ENCODE measurements at places on chromosomes 5 and 9.

- DNase-seq, result no peak
Measured at GRCh38 chr5:115366223-115366622, 69.8 kb upstream of the CCDC112 start.

- no peak for DNase-seq
Measured at GRCh38 chr9:85871008-85871407, 69.9 kb upstream of the NAA35 start.

DNA sequence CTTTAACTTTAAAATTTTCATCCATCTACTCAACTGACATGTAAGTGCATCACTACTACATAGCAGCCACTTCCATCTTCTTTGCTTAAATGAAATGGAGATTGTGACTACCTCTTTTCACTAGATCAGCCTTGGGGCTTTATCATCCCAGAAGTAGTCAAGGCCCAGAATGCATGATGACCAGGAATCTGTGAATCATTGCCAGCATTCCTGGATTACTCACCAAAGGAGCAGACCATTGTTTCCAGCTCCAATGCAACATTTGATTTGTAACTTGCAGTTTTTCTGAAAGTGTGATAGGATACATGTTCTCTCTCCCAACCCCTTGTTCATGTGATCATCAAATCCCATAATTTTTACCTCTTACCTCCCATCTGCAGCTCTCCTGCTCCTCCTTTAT lies 65.1 kb downstream of the PLPPR1 start:
- no peak for DNase-seq

DNA sequence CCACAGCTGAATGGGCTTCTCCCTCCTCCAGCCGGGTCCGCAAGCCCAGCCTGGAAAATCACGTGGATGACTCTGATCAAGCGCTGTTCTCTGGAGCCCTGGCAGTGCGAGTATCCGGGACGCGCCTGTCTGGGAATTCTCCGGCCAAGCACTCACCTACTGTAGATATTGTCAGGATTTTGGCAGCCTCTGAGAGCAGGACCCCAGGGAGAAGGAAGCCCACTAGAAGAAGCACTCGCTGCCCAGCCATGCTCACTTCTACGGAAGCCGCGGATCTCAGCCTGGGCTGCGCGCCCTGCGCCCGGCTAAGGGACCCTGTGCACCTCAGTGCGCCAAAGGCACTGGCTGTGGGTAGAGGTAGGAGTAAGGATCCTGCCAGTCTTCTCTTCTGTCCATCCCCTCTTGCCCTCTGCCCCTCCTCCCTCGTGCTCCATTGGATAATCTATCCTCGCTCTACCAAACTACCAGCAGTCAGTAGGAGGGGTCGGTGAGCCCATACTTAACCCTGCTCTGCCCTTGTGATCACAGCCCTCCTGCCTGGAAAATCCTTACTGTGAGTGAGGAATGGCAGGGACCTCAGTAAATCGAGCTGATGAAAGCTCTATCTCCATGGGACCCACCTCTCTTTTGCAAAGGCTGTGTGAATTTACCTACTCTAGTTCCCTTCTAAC lies at the start of gene UGT3A2:
Gene UGT3A2 (minus strand): TSS at position 343 of the 671 bp plus-strand sequence. CDS start 93 bp downstream, at position 250.
- DNase-seq, result no peak

- no peak for DNase-seq
Measured at GRCh38 chr9:551986-552929, 289.2 kb upstream of the DMRT1 start.

DNA sequence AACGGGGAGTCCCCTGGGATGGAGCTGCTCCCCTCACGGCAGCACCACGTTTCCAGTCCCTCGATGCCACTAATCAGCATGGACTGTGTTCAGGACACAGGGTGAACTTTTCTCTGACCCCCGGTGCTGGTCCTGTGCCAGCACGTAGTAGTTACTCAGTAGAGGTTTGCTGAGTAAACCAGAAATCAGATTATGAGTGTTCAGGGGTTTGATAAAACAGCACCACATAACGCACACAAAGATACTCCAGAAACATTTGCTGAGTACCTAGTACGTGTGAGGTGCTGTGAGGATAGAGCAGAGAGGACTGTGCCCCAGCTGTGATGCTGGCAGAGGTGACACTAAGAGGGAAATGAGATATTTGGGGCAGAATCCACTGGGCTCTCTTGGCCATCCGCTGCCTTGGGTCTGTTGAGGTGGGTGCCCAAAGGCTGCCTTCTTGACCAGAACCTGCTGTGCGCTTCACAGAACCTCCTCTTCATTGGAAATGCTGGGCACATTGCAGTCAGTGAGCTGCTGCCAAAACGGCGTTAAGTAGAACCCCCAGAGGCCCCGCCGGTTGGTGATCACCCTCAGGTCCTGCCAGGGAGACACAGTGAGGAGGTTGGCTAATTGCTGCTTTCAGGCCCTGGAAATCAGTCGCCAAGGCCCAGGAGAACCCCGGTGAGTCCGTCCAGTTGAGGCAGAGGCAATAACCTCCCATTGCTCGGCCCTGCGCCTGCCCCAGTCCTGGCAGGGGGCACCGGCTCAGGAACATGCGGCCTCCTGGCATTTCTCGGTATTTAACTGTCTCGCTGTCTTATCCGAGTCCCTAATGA lies 49.4 kb downstream of the NEURL1B start:
- peak; percentile 64 for DNase-seq

- no peak for DNase-seq
Measured at GRCh38 chr5:153919161-153919560, 119.5 kb downstream of the FAM114A2 start.

DNA sequence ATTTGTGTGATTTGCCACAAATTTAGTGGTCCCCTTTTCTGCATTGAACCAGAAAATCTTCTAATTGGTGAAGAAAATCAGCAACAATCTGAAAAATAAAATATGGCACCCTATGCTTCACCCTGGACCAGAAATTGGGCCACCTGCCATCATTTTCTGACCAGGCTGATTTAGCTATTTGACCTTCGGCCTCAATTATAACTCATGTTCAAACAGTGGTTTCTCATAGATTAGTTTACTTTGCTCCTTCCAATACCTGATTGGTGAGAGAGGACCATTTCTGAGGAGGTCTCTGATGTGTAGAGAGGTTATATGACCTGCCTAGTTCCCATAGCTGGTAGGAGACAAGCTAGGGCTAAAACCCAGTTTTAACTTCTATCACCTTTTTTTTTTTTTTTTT lies 59.0 kb downstream of the PTTG1 start:
- no peak for DNase-seq

- peak; percentile 92 for DNase-seq
Measured at GRCh38 chr9:5438301-5439162, 807 bp upstream of the PLGRKT start.

- DNase-seq, result no peak
Measured at GRCh38 chr5:157100140-157100679, 8.6 kb downstream of the HAVCR2 start.

- no peak for DNase-seq
Measured at GRCh38 chr9:99322299-99322698, 100.2 kb downstream of the SEC61B start.

GRCh38 chr5:151755383-151755782 lies 3.0 kb downstream of the ATOX1 start:
- peak; percentile 38 for DNase-seq

- DNase-seq, result no peak
Measured at GRCh38 chr5:105581988-105582690, 2019.5 kb upstream of the NUDT12 start.

DNA sequence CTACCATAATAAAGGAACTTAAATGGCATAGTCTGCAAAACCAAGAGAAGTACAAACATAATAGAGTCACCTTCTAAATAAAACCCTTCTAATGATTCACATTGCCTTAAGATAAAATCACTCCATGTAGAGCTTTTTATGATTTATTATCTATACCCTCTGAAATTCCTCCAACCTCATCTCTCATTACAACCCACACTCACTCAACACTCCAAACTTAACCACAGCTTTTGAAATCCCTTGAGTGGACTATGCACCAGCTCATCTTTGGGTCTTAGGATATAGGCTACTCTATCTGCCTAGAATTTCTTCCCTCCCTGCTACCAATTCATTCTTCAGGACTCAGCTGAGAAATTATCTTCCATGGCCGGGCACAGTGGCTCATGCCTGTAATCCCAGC lies 122.5 kb downstream of the CETN3 start:
- DNase-seq, result no peak

- DNase-seq, result no peak
Measured at GRCh38 chr9:21728781-21729180, 73.7 kb upstream of the MTAP start.

GRCh38 chr9:109331353-109331752 lies 10.5 kb upstream of the EPB41L4B start:
- DNase-seq, result no peak

GRCh38 chr9:134063571-134064450 lies 4.0 kb downstream of the BRD3 start:
- no peak for DNase-seq

DNA sequence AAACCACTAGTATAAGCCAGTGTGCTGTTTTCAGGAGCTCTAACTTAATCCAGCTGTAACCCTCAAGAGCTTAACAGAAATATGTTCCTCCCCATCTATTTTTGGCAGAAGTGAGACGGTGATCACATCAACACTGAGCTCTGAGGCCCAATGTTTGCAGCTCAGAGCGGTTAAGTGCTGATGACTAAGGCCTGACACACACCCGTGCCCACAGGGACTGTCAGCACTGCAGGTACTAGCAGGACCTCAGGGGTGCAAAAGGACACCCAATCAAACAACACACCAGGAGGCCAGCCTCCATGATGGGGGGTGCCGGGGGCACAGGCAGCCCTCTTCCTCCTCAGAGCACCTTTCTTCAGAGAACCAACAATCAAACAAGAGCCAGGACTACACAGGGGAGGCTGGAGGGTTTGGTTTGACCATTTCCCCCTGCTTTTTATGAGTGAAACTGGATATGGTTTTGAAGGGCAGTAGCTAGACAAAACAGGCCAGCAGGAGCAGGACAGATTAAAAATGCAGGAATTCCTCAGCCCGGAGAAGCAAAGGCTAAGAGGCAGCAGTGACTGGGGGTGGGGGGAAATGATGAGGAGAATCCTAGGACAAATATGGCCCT lies 61.3 kb downstream of the RAPGEF1 start:
- peak; percentile 94 for DNase-seq

- DNase-seq, result no peak
Measured at GRCh38 chr9:89360465-89360864, 42.2 kb downstream of the SECISBP2 start.

DNA sequence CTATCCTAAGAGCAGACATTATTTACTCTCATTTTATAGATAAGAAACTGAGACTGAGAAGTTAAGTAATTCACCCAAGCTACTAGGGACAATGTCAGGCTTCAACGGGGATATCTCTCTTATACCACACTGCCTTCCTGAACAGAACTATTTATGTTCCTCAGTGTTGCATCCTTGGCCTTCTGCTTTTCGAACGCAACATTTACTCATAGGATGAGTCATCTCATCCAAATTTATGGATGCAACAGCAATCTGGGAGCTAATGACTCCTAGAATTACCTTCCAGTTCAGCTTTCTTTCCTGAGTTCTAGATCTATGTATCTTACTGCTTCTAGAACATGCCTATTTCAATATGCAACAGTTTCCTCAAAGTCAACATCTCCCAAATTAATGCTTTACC lies 103.6 kb upstream of the PAM start:
- DNase-seq, result no peak

GRCh38 chr5:172744123-172745104 lies 26.6 kb downstream of the DUSP1 start:
- DNase-seq, result no peak

DNA sequence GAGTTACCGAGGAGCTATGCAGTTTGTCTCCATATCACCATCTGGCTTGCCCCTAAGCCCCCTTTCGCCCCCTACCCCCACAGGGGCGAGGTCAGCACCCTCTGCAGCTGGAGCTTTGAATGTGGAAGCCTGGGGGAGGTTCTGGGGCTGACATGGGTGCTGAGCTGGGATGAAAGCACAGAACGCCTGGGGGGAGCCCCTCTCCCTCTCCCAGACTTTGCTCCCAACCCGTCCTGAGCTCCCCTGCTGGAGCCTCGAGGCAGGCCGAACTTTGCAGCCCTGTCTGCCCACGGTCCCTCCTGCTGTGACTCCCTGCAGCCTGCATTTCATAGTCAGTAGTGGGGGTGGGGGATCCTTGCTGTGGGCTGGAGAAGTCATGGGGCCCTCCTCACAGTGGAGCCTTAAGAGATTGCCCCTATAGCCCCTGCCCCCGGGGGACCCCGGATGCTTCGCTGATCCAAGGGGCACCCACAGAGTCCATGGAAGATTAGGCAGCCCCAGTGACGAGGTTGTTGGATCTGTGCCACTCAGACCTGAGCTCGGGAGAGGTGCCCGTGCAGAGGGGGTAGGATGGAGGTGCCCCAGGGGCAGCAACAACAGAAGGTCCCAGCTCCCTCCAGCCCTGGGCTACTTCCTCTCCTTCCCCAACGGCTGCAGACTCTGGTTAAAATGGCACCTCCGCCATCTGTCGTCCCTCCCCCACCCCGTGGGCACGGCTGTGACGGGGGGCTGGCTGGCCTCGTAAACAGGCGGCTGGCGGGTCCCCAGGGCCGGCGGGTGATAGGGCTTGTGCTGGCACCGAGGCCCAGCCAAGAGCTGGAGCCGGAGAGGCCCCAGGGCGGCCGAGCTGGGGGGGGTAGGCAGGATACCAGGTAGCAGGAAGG lies 162.0 kb downstream of the C9orf50 start:
- no peak for DNase-seq

GRCh38 chr5:181189363-181189961 lies 15.5 kb downstream of the TRIM7 start:
- DNase-seq, result peak; percentile 62

DNA sequence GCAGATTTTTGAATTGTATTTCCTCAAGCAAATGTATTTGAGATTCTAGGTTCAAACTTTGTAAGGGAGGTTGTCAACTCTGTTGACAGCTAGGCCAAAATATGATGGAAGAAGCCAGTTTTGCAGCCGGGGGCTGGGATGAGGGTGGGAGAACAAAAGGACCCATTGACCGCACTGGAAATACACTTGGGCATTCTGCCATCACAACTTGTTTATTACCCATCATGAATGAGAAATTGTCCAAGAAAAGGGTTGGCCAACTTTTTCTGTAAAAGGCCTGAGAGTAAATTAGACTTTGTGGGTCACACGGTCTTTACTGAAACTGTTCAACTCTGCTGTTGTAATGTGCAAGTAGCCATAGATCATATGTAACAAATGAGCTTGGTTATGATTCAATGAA lies 221.3 kb upstream of the KLF9 start:
- no peak for DNase-seq

DNA sequence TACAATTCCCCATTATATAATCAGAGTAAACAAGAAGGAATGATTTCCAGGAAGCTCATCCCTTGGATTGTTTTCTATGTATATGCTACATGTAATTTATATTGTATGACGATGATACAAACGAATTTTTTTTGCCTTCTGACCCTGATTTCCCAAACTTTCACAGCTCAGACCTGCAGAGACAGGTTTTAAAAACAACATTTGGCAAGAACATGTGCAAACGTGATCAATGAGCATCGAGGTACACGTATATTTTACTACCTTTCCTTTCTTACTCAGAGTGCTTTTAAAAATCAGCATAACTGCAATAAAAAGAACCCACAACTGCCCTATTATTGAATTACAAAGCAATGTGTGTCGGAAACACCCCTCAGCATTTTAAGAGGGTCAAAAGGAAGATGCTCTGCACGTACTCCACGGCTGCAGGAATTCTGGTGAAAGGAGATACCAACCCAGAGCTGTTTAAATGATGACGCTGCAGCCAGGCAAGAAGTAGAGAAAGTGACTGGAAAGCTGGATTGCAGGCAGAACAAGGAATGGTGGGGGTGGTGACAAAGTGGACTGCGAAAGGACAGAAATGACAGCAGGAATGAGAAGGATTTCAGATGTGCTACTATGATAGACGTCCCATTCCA lies 533.5 kb downstream of the RAB3C start:
- no peak for DNase-seq

GRCh38 chr9:136098844-136099243 lies 3.8 kb upstream of the NACC2 start:
- DNase-seq, result no peak
